ENCODE measurements at places on chromosomes 7 and 10. TPM values are rescaled to one million over a fixed set of nuclear protein-coding genes. Genes with fewer than 3 reads are reported as not detected.

Gene NRP1
- total RNA-seq, result 0.88 TPM

Gene AKR1C3
- total RNA-seq, result 14.7 TPM

Gene ZNRF2
- 28.8 TPM for total RNA-seq

Gene WEE2
- not detected for total RNA-seq

Gene HABP2
- not detected for total RNA-seq

Gene ACTR1A
- 57.4 TPM for total RNA-seq

Gene AKR1C8
- 1.1 TPM for total RNA-seq

Gene CARD11
- 104 TPM for total RNA-seq

Gene CRYGN
- 1.2 TPM for total RNA-seq

Gene SPDYE2B
- total RNA-seq, result not detected

Gene HGF
- 0.23 TPM for total RNA-seq

Gene WNT2
- total RNA-seq, result not detected

DNA sequence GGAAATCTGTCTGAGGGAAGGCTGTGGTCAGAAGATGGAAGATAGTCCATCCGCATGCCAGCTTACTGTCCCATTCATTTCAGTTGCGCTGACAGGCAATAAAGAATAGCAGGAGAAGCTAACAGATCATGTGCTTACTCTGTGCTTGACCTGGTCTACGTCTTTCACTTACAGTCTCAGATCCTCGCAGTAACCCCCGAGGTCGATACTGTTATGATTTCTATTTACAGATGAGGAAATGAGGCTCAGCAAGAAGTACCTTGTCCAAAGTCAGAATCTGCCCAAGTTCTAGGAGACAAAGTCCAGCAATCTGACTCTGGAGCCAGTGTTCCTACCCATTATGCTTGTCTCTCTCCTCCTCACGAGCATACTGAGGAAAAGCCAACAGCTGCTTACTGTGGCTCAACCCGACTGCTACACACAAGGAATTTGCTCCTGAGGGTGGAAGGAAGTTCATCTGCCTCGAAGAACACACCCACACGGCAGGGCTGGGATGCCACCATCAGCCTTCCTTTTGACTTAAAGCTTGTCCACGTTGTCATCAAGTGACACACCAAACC is 74.2 kb downstream of the MINPP1 start:
- no peaks in the 10 kb centered on the region for H3K36me3 ChIP-seq
- H3K4me1 ChIP-seq, result no peaks in the 10 kb centered on the region
- H3K27ac ChIP-seq, result no peak overlapping the region
- H3K4me3 ChIP-seq, result no peak overlapping the region
- peaks cover 17% of the 10 kb centered on the region for H3K27me3 ChIP-seq
- no peak for DNase-seq

DNA sequence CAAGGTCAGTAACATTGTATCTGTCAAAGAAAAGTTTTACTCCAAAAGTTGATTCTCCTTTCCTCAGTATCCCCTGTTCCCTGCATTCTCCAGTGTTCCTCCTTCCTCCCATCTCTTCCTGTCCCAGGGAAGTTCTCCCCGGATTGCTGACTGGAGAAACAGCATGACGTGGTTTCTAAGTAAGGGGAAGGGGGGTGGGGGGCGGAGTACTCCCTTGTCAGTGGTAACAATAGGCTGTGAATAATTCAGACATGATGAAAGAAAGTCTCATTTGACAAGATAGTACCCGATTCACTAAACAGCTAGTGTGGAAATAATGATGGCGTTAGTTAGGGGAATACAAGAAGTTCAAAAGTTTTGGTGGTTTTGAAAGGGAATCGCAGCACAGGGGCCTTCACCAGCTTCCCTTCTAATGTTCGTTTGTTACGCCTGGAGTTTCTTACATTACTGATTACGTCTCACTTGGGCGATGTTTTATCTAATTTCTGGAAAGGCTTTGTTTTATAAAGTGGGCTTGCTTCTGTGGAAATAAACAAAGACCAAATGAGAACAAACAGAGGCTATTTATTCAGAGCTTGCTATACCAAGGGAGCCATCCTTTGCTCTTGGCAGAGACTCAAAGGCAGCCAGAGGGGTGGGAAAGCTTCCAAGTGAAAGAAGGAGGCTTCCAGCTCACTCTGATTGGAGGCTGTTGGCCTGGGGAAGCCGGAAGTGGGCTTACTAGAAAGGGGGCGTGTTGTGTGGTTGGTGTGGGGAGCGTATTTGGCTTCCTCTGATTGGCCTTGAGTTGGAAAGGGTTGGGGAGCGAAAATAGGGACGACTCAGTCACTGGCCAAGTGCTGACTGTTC is 453.7 kb downstream of the SDK1 start:
- H3K4me3 ChIP-seq, result no peak overlapping the region
- H3K27me3 ChIP-seq, result no peaks in the 10 kb centered on the region
- H3K27ac ChIP-seq, result no peak overlapping the region
- H3K36me3 ChIP-seq, result no peaks in the 10 kb centered on the region
- no peaks in the 10 kb centered on the region for H3K4me1 ChIP-seq

DNA sequence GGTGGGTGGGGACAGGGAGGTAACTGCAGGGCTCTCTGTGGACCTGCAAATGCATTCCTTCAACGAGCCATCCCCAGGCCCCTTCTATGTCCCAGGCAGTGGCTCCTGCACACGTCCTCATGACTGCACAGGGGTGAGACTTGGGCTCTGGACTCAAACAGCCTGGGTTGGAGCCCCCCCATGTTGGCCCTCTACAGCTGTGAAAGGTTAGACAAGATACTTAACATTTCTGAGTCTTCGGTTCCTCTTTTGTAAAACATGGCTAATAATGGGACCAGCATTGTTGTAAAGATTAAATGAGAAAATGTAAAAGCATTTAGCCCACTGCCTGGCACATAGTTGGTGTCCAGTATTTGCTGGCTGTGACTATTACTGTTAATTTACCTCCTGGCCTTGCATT is 41.8 kb downstream of the CHST3 start:
- no peaks in the 10 kb centered on the region for H3K36me3 ChIP-seq
- no peak overlapping the region for H3K4me3 ChIP-seq
- H3K27ac ChIP-seq, result no peak overlapping the region
- H3K27me3 ChIP-seq, result no peaks in the 10 kb centered on the region

- H3K4me3 ChIP-seq, result no peak overlapping the region
- DNase-seq, result no peak
Observed at GRCh38 chr7:150948791-150949251, 29.3 kb downstream of the KCNH2 start.

DNA sequence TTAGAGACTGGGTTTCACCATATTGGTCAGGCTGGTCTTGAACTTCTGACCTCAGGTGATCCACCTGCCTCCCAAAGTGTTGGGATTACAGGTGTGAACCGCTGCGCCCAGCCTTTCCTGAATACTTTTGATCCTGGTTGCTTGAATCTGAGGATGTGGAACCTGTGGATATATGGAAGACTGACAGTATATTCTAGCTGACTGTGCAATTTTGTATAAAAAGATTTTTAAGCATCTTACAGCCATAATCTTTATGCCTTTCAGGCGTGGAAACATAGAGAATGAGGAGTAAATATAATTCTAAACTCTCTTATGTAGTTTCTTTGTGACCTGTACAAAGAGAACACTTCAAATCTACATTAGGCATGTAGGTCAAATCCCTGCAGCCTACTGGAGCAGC is 16.2 kb downstream of the TSPAN14 start:
- DNase-seq, result no peak
- H3K27ac ChIP-seq, result peak overlapping the region; percentile 94
- H3K27me3 ChIP-seq, result no peaks in the 10 kb centered on the region

DNA sequence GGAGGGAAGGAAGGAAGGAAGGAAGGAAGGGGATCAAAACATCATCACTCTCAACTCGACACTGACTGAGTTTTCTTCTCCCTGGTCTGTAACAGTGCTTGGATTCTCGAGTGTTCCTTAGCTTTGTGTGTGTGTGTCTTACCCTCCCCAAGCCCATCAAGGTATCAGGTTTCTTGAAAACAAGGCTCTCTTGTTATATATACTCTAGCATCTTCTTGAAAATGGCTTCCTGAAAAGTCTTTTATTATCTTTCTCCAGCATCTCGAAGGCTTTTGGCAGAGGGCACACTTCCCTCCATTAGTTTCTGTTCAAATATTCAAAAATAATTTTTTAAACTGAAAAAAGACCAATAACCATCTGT is 13.4 kb downstream of the SERPINE1 start:
- H3K4me3 ChIP-seq, result no peak overlapping the region
- peaks cover 7% of the 10 kb centered on the region for H3K27me3 ChIP-seq
- H3K27ac ChIP-seq, result no peak overlapping the region
- no peaks in the 10 kb centered on the region for H3K36me3 ChIP-seq
- H3K4me1 ChIP-seq, result peaks cover 9% of the 10 kb centered on the region

DNA sequence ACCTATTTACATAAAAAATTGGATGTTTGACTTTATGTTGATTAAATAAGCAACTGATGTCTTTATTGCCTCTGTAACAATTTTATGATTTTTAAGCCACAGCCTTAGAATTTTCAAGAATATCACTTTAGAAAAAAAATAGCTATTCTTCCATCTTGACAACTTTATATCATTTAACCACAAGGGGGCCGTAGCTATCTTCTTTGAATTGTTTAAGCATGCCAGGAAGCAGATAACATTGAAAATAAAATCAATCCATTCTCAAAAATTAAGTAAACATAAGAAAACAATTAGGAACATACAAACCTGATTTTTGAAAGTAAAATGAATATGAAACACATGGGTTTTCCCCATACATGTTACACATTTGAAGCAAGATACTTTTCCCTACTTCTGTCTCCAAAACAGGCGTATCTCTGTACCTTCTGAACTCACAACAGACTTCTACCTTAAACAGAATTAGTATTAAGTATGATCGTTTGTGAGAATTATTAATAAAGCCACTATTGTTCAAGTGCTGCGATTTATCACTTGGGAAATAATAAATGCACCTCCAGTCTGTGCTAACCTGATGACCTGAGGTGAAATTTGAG is 209.0 kb downstream of the CACNA2D1 start:
- no peak overlapping the region for H3K4me3 ChIP-seq
- no peaks in the 10 kb centered on the region for H3K36me3 ChIP-seq
- H3K27ac ChIP-seq, result no peak overlapping the region
- H3K27me3 ChIP-seq, result no peaks in the 10 kb centered on the region
- no peak for DNase-seq
- no peaks in the 10 kb centered on the region for H3K4me1 ChIP-seq

DNA sequence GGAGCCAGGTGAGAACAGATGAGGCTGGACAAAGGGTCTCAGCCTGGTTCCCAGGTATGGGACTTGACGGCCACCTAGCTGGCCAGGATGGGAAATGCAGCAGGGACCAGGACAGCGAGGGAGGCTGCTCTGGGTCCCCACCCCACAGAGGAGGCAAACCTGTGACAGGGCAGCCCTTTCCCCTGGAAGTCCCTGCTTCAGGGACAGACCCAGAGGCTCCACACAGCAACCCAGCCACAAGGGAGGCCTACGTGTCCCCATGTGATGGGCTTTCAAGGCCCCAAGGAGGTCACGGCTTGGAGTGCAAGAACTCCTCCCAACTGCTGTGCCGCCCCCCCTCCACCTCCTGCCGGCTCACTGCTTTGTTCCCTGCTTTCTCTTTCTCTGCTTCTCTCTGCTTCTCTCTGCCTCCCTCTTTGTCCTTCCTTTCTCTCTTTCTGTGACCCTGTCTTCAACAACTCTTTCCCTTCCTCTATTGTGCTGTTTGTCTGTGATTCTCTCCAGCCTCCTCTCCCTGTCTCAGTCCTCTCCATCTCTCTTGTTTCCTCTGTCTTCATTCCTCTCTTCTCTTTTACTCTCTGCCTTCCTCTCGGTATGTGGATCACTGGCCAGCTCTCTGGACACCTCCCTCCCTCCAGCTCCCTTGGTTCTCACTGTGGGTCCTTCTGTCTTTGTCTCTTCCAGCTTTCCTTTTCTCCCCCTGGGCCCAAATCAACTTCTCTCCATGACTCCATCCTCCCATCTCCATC is 9.6 kb upstream of the EIF5AL1 start:
- no peak overlapping the region for H3K27ac ChIP-seq
- no peaks in the 10 kb centered on the region for H3K4me1 ChIP-seq
- H3K27me3 ChIP-seq, result peaks cover 5% of the 10 kb centered on the region
- H3K36me3 ChIP-seq, result no peaks in the 10 kb centered on the region
- H3K4me3 ChIP-seq, result no peak overlapping the region

- no peak for DNase-seq
- no peaks in the 10 kb centered on the region for H3K36me3 ChIP-seq
- peaks cover 17% of the 10 kb centered on the region for H3K27me3 ChIP-seq
- H3K4me3 ChIP-seq, result no peak overlapping the region
- no peaks in the 10 kb centered on the region for H3K4me1 ChIP-seq
- no peak overlapping the region for H3K27ac ChIP-seq
Observed at GRCh38 chr10:116292493-116292892, 19.5 kb upstream of the GFRA1 start.

- H3K27me3 ChIP-seq, result peaks cover 60% of the 10 kb centered on the region
- DNase-seq, result no peak
- H3K4me3 ChIP-seq, result peak overlapping the region; percentile 65
- H3K4me1 ChIP-seq, result peaks cover 6% of the 10 kb centered on the region
- no peak overlapping the region for H3K27ac ChIP-seq
- H3K36me3 ChIP-seq, result no peaks in the 10 kb centered on the region
Observed at GRCh38 chr10:77638321-77639101, 903 bp upstream of the KCNMA1 start.

GRCh38 chr10:95728526-95728925 is 27.4 kb upstream of the ENTPD1 start:
- DNase-seq, result no peak
- H3K36me3 ChIP-seq, result peaks cover 9% of the 10 kb centered on the region
- peaks cover 12% of the 10 kb centered on the region for H3K4me1 ChIP-seq
- H3K4me3 ChIP-seq, result no peak overlapping the region

DNA sequence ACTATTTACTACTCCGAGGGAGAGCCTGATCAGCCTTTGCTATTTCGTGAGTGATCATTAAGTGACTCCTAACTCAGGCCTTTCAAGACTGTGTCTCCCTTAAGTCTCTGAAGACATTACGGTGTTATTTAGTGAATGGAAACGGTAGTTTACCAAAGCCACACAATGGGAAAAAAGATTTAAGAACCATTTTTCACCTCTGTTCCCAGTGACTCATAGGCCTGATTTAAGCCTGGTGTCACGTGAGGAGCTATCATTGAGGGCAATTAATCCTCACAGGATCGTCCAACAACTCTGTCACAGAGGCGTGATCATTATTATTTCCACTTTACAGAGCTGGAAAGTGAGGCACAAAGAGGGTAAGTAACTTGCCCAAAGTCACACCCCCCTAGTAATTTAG is 20.3 kb downstream of the C10orf90 start:
- no peaks in the 10 kb centered on the region for H3K36me3 ChIP-seq
- DNase-seq, result no peak
- no peak overlapping the region for H3K4me3 ChIP-seq
- no peak overlapping the region for H3K27ac ChIP-seq
- H3K4me1 ChIP-seq, result no peaks in the 10 kb centered on the region

GRCh38 chr10:17387861-17388503 is 66.4 kb downstream of the ST8SIA6 start:
- no peak for DNase-seq
- no peaks in the 10 kb centered on the region for H3K27me3 ChIP-seq
- H3K36me3 ChIP-seq, result no peaks in the 10 kb centered on the region
- no peak overlapping the region for H3K27ac ChIP-seq
- no peaks in the 10 kb centered on the region for H3K4me1 ChIP-seq

- H3K27ac ChIP-seq, result no peak overlapping the region
- peaks cover 27% of the 10 kb centered on the region for H3K27me3 ChIP-seq
- DNase-seq, result no peak
- H3K4me1 ChIP-seq, result no peaks in the 10 kb centered on the region
- H3K4me3 ChIP-seq, result no peak overlapping the region
Observed at GRCh38 chr7:3879355-3880075, 578.5 kb downstream of the SDK1 start.

GRCh38 chr7:47526466-47526865 is 55.4 kb downstream of the TNS3 start:
- DNase-seq, result no peak
- no peak overlapping the region for H3K4me3 ChIP-seq
- peaks cover 2% of the 10 kb centered on the region for H3K27me3 ChIP-seq
- H3K27ac ChIP-seq, result no peak overlapping the region
- H3K4me1 ChIP-seq, result no peaks in the 10 kb centered on the region

GRCh38 chr7:15248514-15248913 is 313.3 kb downstream of the AGMO start:
- H3K36me3 ChIP-seq, result no peaks in the 10 kb centered on the region
- H3K4me1 ChIP-seq, result no peaks in the 10 kb centered on the region
- no peak overlapping the region for H3K4me3 ChIP-seq
- H3K27me3 ChIP-seq, result no peaks in the 10 kb centered on the region
